ENCODE measurements at places on chromosomes 12 and 14.

GRCh38 chr14:95961481-95961880 lies 77.7 kb upstream of the C14orf132 start:
- ATAC-seq, result no peak

- ATAC-seq, result no peak
Observed at GRCh38 chr14:77189479-77189878, 7.9 kb downstream of the TMEM63C start.

DNA sequence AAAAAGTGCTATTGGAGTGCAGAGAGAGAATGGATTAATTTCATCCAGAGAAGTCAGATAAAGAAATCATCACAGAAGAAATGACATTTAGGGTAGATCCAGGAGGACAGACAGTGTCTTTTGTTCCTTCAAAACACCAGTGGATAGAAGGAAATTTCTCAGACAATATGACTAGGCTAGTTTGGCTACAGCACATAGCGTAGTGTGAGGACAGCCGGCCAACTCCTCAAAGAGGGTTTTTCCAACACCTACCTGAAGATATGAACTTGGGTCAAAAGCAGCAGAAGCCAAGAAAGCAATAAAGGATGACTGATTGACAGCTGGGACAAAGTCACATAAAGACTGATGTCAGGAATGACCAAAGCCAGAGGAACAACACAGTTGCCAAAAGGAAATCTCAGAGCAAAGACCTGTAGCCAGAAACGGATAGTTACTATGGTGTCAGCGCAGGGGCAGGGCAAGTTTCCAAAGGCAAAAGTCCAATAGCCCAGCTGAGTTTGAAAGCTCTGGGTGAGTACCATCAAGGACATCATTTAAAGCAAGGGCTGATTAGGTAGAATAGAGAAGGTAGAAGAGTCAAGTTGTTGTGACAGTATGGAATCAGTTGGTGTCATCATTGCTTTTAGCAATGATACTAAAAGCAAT lies 58.7 kb upstream of the PDE3A start:
- ATAC-seq, result no peak

DNA sequence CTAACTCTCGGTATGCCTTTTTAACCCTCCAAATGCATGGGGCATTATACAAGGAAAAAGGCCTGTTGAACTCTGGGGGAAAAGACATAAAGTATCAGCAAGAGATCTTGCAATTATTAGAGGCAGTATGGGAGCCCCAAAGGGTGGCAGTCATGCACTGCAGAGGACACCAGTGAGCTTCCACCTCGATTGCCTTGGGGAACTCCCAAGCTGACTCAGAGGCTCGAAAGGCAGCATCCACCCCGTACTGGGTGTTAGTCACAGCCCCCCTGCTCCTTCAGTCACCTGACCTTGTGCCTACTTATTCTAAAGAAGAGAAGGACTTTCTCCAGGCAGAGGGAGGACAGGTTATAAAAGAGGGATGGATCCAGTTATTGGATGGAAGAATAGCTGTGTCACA lies 781.4 kb upstream of the TMEM132C start:
- ATAC-seq, result no peak

GRCh38 chr12:123268850-123269249 lies 2.8 kb downstream of the CDK2AP1 start:
- ATAC-seq, result no peak
